ENCODE measurements at places on chromosomes 16 and 17.

DNA sequence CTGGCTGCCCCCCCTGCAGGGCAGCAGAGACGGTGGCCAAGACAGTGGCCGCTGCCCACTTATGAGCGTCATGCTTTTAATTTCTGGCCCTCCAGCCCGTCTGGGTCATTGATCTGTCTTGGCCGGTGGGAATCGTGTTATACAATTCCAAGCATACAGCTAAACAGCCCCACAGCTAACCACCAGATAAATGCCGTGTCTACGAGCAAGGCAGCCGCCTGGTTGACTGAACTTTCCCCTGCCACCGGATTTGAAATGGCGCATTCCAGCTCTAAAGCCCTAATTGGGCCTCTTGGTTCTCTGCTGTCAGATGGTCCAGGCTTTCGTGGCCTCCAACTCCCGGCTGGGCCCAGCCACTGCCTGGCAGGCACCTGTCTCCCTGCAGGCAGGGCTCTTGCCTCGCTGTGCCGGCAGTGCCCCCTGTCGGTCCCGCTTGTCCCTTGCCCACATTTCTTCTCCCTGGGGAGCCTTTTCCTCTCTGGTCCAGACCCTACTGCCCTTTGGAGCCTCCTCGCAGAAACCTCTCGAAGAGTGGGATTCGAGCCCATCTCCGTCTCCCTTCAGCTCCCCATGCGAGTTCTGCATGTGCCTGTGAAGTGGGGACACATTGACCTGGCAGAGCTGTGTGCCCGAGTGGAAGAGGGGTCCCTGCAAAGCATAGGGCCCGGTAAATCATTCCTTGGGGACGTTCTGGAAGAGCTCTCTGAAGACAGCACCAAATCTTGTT lies 1.8 kb upstream of the RBFOX3 start:
- no peak for DNase-seq

GRCh38 chr17:48830840-48831548 lies at the start of gene CALCOCO2:
Gene CALCOCO2 (plus strand): TSS chr17:48831035. CDS start chr17:48841708, 10,673 bp downstream.
- DNase-seq: peak; percentile 73

DNA sequence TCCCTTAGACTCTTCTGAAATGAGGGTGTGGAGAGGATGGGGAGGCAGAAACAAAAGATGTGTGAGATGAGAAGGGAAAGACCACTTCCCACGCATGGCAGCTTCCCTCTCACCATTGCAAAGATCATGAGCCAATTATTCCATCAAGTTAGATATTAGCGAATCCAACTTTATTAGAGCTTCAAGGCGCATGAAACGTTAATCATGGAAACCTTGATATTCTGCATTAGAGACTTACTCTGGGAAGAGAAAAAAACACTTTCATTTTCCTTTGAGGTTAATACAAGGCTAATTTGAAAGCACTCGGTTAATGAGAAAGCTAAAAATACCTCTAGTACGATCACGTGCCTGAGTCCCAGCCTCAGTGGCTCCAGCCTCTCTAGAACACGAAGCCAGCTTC lies 220.6 kb upstream of the RPL38 start:
- no peak for DNase-seq

GRCh38 chr17:9174779-9175574 lies 153.7 kb downstream of the NTN1 start:
- no peak for DNase-seq

GRCh38 chr16:1078579-1079021 lies 6.1 kb downstream of the SSTR5 start:
- no peak for DNase-seq

- no peak for DNase-seq
These were observed 85.1 kb upstream of the TBX2 start for GRCh38 chr17:61314368-61315078.

GRCh38 chr17:21677126-21677910 lies 15.0 kb upstream of the KCNJ18 start:
- DNase-seq: no peak

DNA sequence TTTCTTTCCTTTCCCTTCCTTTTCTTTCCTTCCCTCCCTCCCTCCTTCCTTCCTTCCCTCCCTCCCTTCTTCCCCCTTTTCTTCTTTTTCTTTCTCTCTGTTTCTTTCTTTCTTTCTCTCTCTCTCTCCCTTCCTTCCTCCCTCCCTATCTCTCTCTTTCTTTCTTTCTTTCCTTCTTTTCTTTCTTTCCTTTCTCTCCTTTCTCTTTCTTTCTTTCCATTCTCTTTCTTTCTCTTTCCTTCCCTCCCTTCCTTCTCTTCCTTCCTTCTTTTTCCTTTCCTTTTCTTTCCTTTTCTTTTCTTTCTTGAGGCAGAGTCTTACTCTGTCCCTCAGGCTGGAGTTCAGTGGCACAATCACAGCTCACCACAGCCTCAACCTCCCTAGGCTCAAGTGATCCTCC lies 31.0 kb downstream of the DEXI start:
- DNase-seq: no peak

GRCh38 chr17:67557052-67557845 lies 160.5 kb upstream of the NOL11 start:
- no peak for DNase-seq

DNA sequence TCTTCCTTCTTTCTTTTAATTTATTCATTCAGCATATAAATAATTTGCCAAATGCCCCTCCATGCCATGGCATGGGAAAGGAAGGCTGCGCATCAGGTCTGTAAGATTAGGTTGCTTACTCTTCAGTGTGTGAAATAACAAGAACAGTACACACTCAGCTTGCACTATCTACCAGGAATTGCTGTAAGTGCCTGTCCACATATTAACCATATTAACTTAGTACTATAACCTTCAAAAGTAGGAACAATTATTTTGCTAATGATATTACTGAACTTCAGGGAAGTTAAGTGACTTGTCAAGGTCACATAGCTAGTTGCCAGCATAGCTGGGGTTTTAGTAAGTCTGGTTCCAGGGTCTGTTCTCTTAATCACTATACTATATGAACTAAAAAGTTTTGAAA lies 89.2 kb upstream of the PMFBP1 start:
- DNase-seq: no peak

DNA sequence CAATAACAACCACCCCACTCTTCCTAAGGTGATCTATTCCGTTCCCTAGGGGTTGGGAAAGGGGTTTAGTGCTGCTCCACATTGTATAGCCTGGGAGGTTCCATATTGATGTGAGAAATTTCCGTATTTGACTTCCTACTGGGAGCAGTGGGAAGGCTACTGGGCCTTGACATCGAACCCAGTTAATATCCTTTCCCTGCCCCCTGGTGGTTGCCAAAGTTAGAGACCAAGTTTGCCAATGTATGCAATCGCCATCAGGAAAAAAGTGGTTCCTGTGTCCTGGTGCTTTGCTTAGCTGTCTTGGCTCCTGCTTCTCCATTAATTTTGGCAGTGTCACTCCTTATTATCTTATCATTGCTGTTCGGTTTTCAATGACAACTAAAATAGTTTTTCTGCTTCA lies 914.9 kb downstream of the KCNJ2 start:
- no peak for DNase-seq

DNA sequence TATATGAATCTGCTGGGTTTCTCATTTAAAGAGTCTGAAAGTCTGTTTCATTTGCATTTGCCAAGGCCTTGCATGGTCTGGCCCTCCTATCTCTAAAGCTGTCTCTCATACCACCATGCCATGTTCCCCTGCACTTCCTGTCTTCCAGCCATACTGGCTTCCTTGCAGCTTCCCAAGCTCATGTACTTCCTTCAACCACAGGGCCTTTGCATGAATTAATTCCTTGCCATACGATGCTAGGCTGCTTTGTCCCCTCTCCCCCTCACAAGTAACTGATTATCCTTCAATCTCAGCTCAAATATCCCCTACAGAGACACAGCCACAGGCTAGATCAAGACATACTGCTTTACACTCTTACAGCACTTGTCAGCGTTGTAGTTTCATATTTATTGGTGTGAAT lies 5.8 kb downstream of the CRYM start:
- DNase-seq: no peak

GRCh38 chr17:82399041-82399441 lies 19.1 kb upstream of the HEXD start:
- DNase-seq: no peak

- DNase-seq: peak; percentile 47
These were observed 8.1 kb upstream of the CPNE2 start for GRCh38 chr16:57084257-57084770.

GRCh38 chr16:89842471-89843408 lies 14.5 kb downstream of the SPIRE2 start:
- no peak for DNase-seq

GRCh38 chr17:29619251-29619650 lies 3.5 kb downstream of the CORO6 start:
- no peak for DNase-seq

GRCh38 chr16:68802190-68802589 lies 41.1 kb upstream of the TANGO6 start:
- no peak for DNase-seq

GRCh38 chr17:65953316-65954147 lies 238.4 kb downstream of the CEP112 start:
- no peak for DNase-seq

- no peak for DNase-seq
These were observed 25.7 kb downstream of the CHD9 start for GRCh38 chr16:53080345-53081031.
